ENCODE measurements at places on chromosomes 12 and 14. TPM values are rescaled to one million over a fixed set of nuclear protein-coding genes. Genes with fewer than 3 reads are reported as not detected.

The CLEC4D gene
- 0.31 TPM for total RNA-seq

The AICDA gene
- 0.10 TPM for total RNA-seq

The VPS33A gene
- total RNA-seq = 32.1 TPM

The HNF1A gene
- total RNA-seq = not detected

The ALDH2 gene
- 98.5 TPM for total RNA-seq

DNA sequence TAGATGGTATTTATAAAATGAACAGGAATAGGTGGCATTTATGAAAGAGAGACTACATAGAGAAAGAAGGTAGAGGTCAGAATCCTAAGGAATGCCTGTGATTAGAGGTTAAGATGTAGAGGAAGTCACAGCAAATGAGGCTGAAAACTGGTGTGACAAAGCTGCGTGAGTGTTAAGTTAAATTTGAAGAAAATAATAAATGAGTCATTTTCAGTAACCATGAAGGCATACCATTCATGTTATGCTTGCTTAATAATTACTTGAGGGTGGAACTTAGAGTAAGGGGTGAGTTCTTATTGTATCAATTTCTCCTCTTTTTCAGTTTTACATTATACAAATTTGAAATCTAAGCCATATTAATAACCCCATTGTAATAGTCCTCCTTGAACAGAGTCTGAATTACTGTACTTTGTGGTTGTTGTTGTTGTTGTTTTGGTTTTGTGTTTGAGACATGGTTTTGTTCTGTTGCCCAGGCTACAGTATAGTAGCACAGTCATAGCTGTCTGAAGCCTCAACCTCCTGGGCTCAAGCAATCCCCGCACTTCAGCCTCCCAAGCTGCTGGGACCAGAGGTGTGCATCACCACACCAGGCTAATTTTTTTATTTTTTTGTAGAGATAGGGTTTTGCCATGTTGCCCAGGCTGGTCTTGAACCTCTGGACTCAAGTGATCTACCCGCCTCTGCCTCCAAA is 761.5 kb downstream of the GALC start:
- DNase-seq = no peak

DNA sequence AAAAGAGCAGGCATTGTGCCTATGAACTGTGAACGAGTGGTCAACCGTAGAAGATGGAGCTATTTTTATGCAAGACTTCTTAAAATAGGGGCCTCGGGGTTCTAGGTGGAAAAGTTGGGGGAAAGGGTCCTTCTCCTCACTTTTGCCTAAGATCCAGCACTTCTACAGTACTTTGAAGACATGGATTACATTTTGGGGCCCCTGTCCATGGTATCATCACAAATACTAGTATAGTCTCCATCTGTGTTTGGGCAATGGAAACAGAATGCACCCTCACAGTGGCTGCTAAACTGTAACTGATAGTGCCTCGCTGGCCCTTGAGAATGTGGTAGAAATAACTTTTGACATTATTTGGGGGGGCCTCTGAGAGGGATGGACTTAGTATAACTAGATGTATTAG is 5.5 kb upstream of the CCDC184 start:
- no peak for DNase-seq

GRCh38 chr12:25994901-25995625 is 36.6 kb downstream of the RASSF8 start:
- DNase-seq = no peak

DNA sequence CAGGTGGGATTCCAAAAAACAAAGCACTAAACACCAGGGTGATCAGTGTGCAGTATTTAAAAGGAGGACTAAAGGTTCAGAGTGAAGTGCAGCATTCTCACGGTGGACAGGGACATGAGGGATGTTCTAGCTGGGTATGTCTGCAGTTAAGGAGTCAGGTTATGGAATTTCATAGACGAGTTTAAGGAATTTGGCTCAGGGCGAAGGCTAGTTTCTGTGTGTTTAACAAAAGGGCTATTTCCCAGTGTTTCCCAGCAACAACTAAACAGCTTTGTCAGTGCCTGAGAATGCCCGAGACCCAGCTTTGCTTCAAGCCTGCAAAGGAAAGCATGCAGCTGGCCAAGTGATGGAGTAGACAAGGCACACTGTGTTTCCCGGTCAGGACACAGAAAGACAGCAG is 7.0 kb downstream of the KRT1 start:
- DNase-seq = no peak

All from endothelial cell (in vitro differentiated cells).